ENCODE measurements at places on chromosomes 4 and X.
A peak's percentile ranks its signal among the peaks of the same experiment; 100 is the strongest.

DNA sequence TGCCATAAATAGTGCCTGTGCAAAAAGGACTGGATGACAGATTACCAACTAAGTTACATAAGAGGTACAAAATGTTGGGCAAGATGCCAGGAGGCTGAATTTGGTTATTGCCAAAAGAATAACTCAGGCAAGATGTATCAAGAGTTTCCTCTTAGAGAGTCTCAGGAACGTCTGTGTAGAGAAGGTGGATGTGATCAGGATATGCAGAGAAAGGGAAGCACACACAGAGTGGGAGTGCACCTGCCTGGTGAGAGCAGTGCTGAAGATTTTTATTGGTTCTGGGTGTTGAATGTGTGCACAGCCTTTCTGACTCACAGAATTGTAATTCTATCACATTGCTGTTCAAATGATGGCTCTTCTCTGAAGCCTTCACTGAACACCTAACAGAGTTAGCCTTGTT lies 156.8 kb upstream of the HS3ST1 start:
- peak; percentile 18 for DNase-seq

DNA sequence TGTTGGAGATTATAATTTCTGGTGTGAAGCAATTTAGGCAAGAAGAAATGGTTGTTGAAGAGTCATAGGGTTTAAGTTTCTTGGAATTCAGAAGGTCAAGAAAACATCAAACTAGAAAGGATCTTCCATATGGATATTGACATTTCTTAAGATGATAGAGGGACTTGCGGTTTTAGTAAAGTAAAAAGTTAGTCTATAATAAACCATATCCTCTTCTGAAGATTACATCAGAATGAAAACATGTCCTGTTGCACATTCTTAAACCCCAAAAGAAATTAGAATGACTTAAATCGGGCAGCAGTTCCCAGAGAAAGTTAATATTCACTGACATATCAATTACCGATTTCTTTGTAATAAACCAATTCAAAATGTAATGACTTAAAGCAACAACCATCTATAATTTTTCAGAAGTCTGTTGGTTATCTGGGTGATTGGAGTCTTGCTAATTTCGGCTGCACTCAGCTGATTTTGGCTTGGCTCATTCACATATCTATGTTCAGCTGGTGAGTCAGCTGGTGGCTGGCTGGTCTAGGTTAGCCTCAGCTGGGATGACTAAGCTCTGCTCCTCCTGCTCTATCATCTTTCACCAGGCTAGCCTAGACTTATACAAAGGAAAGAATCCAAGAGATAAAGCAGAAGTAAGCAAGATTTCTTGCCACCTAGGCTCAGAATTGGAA lies 24.4 kb upstream of the DYNLT3 start:
- DNase-seq: peak; percentile 10

GRCh38 chrX:38311743-38312142 lies 15.6 kb downstream of the RPGR start:
- no peak for DNase-seq

- DNase-seq: no peak
These were observed 194.3 kb upstream of the PGRMC2 start for GRCh38 chr4:128481752-128482480.
